ENCODE measurements at places on chromosomes 3 and 15. TPM values are rescaled to one million over a fixed set of nuclear protein-coding genes. Genes with fewer than 3 reads are reported as not detected.

The GPR149 gene
- not detected for total RNA-seq

The RUBCN gene
- total RNA-seq: 128 TPM

The CPB1 gene
- total RNA-seq: not detected

DNA sequence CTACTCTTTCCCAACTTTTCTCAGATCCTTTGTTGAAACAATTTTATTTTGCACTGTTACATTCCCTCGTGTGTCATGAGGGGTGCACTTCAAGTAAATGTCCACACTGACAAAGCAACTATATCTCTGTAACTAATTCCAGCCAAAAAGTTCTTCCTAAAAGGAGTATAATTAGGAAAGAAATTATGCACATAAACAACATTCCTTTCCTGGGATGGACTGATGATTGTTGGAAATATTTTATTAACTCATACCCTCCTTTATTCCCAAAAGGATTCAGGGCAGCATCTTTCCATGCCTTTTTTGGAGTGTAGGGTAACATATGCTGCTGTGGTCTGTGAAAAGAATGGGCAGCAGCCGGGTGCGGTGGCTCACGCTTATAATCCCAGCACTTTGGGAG is 426.1 kb upstream of the THBS1 start:
- DNase-seq: no peak

GRCh38 chr3:5565026-5565425 is 377.5 kb downstream of the EDEM1 start:
- no peak for DNase-seq
